ENCODE measurements at places on chromosomes 12 and 14.
A peak's percentile ranks its signal among the peaks of the same experiment; 100 is the strongest.

GRCh38 chr12:79086541-79087296, 222.1 kb downstream of the SYT1 start:
- no peak for DNase-seq

DNA sequence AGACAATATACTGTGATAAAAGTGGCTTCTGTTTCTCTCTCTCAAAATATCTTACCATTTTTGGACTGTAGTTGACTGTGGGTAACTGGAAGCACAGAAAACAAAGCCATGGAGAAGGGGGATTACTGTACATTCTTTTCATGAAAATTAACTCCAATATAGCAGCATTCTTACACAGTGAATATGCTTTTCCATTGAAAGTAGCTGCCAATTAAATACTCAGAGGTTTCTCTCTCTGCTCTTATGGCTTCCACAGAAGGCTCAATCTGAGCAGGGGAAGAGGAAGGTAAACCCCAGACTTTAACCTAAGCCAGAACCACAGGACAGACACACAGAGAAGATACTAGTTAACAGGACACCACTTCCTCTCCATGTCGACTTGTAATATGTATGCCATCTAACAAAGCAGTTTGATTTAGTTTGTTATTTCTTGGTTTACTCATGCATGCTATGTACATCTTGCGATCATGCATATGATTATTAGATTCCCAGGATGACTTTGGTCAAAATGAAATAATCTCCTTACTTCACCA, 150.2 kb downstream of the SSPN start:
- DNase-seq = no peak

DNA sequence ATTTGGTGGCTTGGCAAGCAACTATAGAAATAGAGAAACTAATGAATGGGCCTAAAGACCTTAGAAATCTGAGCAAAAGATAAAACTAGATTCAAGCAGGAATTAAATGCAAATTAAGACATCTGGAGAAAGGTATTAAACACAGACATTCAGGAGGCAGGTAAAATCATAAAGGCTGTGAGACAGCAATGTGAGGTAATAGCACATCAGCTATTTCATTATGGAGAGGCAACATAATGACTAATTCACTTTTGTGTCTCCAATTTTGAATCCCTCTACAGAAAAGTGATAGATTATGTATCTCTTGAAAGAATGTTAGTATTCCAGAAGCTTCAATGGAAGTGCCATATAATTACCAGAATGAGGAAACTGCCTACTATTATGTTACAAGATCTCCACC, 175.9 kb upstream of the LRIG3 start:
- DNase-seq = no peak

DNA sequence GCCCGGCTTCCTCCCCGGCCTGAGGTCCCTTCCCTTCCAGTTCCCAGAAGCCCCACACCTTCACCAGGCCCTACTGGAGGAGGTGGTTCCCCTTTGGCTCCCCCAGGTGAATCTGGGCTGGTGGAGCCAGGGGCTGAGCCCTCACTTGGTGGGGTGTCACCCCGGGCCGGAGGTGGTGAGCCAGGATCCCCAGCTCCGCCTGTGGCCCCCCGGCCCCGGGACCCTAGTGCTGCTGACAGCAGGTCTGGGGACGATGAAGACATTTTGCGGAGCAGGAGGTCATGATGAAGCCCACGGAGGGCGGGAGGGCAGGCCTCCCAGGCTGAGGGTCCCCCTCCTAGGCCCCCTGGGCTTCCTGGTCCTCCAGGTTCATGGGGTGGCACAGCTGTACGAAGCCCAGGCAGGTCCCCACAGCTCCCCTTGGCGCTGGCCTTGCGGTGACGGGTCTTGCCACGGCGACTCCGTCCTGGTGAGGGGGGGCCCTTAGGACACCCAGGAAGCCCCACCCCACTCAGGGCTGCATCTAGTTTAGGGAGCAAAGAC, 16.6 kb downstream of the MAP3K12 start:
- DNase-seq = no peak

DNA sequence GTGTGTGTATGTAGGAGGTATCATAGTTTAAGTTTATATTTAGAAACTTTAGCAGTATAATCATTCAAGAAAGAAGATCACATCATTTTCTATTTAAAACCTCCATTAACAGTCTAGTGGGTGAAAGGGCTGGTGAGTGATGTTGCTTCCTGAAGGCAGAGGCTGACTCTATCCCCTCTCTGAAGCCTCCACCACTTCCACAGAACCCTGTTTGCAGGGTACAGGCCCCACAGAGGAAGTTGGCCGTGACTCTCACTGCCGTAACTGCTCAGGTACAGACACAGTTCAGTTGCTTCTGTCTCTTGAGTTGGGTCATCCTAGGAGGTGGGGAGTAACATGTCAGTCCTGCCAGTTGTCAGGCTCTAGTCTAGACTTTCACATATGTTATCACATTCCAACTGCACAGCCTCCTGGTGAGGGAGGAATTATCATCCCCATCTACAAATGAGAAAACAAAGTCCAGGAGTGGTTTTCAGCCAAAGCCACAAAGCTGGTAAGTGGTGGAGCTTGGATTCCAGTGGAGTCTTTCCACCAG, 31.5 kb downstream of the CFL2 start:
- DNase-seq = peak; percentile 18

GRCh38 chr12:95593266-95593871, 42.1 kb upstream of the USP44 start:
- no peak for DNase-seq

All from GM12891 (cell line).